ENCODE measurements at places on chromosomes 13 and 19.

- no peak for DNase-seq
These were observed 18.3 kb downstream of the KDM4B start for GRCh38 chr19:4987256-4987655.

DNA sequence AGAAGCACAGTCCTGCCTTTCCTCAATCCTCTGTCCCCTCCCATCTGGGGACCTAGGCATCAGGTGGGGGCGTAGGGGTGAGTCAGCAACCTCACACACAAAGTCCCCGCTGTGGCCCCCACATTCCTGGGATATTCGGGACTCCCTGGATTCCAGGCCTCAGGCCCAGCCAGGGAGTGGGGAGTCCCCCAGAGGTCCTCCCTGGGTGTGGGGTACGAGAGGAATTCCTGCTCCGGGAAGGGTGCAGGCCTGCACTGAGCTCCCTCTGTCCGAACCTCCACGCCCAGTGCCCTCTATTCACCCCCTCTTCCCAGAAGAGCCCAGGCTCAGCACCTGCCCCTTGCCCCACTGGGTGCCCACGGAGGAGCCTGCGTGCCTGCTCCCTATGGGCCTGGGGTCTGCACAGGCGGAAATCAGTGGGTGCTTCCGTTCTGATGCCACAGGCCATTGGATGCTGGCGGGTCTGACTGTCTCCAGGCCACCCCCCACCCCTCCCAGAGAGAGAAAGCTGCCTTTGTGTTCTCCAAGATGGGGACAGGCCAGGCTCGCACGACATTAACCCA, 3.4 kb downstream of the CADM4 start:
- no peak for DNase-seq

DNA sequence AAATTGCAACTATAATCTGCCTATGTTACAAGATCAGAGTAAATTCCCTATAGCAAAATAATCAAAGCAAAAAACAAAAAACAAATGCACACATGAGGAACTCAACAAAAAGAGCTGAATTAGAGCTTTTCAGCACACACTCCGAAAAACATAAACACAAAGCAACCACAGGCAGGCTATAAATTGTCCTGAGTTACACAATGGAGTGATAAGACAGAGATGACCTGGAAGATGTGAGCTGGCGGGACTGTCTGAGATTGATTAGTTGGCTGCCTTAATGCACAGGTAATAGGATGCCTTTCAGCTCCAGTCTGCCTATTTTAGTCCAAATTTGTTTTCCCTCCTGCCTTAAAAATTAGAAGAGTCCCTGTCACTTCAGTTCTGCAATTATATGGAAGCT, 159.0 kb upstream of the FNDC3A start:
- DNase-seq = no peak

DNA sequence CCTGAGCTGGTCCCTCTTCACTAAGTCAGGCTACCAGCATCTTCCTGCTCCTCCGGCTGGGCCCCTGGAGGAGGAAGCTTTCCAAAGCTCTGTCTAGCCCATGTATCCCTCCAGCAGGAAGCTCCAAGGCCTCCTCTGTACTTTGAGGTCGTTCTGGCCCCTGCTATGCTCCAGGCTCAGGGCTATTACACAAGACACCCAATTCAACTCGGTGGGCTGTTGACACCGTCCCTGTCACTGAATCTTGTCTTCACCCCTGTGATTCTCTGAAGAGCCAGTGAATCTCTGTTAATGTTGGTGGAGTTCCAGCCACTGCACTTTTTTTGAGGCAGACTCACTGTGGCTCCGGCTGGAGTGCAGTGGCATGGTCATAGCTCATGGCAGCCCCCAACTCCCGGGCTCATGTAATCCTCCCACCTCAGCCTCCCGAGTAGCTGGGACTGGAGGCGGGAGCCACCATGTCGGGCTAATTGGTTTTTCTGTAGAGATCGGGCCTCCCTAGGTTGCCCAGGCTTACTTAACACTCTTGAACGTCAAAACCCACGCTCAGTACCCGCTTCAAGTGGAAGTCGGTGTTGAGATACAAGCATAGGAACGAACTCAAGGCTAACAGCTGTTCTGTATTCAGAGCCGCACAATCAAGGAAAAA, 512 bp upstream of the REX1BD start:
- DNase-seq = no peak

- DNase-seq = no peak
These were observed 34.4 kb upstream of the ABCC4 start for GRCh38 chr13:95335667-95336066.

DNA sequence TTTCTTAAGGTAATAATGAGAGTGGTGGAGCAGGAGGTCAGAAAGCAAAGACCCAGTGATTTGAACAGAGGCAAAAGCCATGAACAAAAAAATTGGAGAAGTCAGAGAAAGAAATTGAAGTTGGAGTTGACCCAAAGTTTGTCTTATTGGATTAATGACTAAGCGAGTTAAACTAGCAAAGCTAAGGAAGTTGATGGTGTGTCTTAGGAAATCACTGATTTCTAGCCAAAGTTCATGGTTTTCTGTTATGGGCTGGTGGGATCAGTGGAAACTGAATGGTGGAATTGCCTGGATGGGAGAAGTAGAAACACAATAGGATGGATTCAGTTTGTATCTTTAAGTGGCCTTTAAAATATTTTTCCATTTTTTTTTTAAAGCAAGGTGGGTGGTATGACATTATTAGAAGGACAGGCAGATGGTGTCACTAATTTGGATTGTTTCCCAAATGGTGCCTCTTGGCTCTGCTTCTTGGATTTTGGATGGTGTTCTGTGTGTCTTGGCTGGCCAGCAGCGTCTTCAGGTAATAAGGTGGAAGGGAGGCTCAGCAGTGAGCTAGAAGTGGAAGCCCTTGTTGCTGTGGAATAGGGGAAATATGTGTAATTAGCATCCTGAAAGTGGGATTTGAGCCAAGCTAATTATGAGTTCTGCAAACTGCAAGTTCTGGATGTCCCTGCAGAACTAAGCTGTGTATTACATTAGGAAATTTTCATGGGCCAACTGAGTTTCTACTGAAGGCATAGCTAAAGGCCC, 302.9 kb downstream of the LMO7 start:
- no peak for DNase-seq

- peak; percentile 5 for DNase-seq
These were observed 28.9 kb upstream of the KPNA3 start for GRCh38 chr13:49821216-49822009.

GRCh38 chr13:45626731-45627374, 11.3 kb upstream of the ERICH6B start:
- no peak for DNase-seq

- DNase-seq = peak; percentile 49
These were observed 188.1 kb downstream of the UGGT2 start for GRCh38 chr13:95865080-95865615.

DNA sequence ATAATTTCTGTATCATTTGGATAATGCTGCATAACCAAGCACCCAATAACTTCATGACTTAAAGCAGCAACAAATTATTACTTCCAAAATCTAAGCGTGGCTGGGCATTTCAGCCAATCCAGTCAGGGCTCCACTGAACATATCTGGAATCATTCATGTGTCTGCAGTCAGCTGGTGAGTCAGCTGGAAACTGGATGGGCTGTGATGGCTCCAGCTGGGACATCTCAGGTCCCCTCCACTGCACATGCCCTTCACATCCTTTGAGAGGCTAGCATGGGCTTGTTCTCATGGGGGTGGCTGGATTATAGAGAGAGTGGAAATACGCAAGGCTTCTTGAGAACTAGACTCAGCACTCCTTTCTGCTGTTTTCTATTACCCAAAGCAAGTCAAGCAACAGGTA, 961.9 kb downstream of the DIAPH3 start:
- no peak for DNase-seq

- no peak for DNase-seq
These were observed 10.4 kb upstream of the LYPD5 start for GRCh38 chr19:43812688-43813087.

- no peak for DNase-seq
These were observed 122.8 kb upstream of the SOX1 start for GRCh38 chr13:111944171-111944583.

DNA sequence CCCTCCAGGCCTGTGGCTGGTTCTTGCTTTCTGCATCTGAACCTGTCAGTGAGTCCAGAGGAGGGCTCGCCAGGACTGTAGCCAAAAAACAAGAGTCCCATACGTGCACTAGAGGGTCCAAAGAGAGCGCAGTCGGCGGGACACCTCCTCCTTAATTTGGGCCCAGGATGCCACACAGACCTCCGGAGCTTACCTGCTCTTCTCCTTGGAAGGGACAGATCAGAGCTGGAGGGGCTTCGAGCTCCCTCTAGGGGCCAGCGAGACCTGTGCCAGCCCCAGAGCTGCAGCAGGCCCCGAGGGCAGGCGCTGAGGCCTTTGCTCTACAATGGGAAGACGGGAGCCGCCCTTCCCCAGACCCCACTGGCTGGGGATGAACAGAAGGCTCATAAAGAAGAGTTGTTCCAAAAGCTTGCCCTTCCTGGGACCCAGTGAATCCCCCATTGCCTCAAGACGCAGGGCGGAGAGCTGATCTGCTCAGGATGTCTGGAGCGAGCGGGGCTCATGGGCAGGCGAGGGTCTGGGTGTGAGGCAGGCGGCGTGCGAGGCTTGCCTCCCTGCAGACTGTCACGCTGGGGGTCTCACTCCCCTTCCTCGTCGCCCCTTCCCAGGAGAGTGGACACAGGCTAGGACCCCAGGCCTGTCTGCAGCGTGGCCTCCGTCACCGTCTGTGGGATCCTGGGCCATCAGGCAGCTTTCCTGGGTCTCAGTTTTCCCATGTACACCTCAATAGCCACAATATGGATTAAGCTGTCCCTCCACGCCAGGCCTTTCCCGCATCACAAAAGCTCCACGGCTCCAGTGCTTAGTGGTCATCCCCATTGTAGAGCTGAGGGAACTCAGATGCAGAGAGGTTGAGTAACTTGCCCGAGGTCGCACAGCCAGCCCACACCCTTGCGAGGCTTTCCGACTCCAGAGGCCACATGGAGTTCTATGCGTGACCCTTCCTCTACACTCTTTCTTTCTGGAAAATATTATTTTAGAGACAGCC, 46.9 kb upstream of the VSTM2B start:
- no peak for DNase-seq

GRCh38 chr13:77820431-77821149, 98.0 kb downstream of the EDNRB start:
- DNase-seq = no peak

- DNase-seq = no peak
These were observed 4.1 kb downstream of the NDUFA3 start for GRCh38 chr19:54106716-54107115.

- no peak for DNase-seq
These were observed 552 bp upstream of the GRWD1 start for GRCh38 chr19:48445256-48445605.

DNA sequence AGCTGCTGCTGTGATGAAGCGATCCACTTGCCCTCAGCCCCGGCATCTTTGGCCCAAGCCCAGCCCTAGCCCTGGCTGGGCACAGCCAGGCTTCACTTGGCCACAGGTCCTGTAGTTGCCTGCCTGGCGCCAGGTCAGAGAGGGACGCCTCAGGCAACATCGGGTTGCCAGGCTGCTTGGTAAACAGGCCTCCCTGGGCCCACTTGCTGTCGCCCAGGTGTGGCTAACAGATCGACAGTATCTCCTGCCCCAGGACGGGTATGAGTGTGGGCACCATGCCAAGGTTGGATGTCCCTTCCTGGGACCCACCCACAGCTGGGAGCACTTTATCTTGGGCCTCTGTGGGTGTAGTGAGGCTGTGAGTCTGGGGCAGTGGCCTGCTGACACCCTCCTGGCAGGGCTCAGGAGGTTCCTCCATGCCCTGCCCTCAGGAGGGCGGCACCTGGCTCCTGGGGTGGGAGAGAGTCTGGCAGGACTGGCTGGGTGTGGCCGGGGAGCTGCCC, 27.8 kb downstream of the CARM1 start:
- no peak for DNase-seq

DNA sequence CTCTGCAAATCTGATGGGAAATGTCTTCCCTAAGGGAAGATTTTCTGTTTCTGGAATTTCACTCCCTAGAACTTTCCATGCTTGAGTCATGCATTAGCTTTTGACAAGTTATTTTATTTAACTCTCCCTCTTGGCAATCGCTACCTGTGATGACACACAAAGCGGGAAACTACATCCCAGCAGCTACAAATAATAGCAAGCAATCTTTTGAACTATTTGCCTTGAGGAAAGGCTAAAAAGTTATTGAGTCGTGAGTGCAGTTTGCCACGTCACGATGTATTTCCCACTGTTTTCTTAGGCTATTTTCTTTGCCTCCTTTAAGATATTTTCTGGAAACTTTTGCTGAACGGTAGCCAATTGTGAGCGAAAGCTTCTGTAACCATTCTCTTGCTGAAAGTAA, 353.3 kb upstream of the HTR2A start:
- DNase-seq = no peak

DNA sequence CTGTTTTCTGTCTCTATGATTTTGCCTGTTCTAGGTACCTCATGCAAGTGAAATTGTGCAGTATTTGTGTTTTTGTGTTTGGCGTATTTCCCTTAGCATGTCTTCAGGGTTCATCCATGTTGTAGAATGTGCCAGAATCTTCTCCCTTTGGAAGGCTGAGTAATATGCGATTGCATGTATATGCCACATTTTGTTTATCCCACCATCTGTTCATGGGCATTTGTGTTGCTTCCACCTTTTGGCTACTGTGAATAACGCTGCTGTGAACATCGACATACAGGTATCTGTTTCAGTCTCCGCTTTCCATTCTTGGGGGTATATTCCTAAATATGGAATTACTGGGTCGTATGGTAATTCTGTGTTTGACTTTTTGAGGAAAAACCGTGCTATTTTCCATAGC, 190.0 kb downstream of the ATP8A2 start:
- no peak for DNase-seq

DNA sequence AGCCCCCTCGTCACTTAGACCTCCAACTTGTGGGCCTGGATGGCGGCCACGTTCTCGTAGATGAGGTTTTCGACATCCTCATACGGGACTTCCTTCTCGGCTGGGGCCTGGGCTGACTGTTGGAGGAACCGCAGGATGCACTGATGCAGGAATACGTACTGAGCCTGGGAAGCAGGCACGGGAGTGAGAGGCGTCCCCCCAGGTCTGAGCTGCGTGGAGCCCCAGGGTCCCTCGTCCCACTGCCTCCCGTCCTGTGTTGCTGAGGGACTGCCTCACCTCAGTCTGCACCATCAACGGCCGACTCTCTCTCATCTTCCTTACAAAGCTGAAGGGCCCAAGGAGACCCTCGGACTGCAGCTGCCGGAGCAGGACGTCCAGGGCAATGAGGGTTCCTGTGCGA, 1.7 kb upstream of the SYT5 start:
- no peak for DNase-seq

DNA sequence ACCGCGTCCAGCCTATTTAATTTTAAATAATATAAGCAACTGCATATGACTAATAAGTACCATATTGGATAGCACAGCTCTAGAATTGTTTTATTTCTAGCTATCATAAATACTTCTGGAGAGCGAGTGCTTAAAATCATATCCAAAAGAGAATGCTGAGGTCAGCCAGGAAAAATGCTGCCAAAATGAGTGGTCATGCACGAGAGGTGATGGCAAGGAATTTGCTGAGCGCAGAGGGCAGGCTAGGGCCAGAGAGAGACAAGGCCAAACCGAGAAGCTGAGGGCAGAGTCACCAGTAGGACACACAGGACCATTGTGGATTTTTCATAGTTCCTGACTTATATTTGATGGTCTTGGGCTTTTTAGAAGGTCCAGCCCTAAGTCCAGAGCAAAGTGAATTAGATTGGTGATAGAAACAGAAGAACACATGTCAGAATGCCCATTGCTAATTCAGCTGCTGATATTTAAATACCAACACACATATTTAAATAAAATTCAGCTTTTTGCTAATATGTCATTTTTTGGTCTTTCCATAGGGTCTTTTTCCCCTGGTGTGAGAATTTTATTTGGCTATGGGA, 33.6 kb upstream of the UBL3 start:
- no peak for DNase-seq

- peak; percentile 65 for DNase-seq
These were observed 158.9 kb downstream of the EFNB2 start for GRCh38 chr13:106376401-106377112.
